Endothelial cell of umbilical vein (primary cell): ENCODE measurements at places on chromosomes 13 and 19. TPM values are rescaled to one million over a fixed set of nuclear protein-coding genes. Genes with fewer than 3 reads are reported as not detected.

- no peak for DNase-seq
Measured at GRCh38 chr13:113252516-113253095, 43.2 kb downstream of the CUL4A start.

DNA sequence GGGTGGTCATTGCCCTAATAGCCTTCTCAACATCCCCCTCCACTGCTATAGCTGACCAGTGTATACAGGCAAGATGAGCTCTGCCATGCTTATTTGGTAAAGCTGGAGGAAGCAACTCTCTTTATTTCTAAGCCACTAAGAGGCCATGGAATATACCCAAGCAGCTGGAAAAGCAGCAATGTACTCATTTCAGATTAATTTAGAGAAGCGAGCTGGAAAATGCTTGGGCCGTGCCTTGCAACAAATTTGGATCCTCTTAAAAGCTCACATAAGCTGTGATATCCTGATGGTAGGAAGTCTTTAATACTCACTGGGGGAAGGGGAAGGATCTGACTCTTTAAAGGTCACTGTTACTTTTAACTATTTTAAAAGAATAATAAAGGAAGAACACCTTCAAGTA is 77.8 kb downstream of the TEX26 start:
- no peak for DNase-seq

- DNase-seq, result no peak
Measured at GRCh38 chr19:49890349-49891311, 6.1 kb downstream of the IL4I1 start.

Gene C13orf46
- total RNA-seq, result 1.7 and 1.9 TPM in 2 replicates

Gene FGF21
- not detected in 2 replicates for total RNA-seq
